NCI-H187 (cell line): ENCODE measurements at places on chromosomes 4 and X.

- DNase-seq = no peak
These were observed 69.0 kb downstream of the KLHL13 start for GRCh38 chrX:118047446-118048186.

GRCh38 chr4:112813790-112814189 is 176.8 kb downstream of the LARP7 start:
- DNase-seq = no peak

DNA sequence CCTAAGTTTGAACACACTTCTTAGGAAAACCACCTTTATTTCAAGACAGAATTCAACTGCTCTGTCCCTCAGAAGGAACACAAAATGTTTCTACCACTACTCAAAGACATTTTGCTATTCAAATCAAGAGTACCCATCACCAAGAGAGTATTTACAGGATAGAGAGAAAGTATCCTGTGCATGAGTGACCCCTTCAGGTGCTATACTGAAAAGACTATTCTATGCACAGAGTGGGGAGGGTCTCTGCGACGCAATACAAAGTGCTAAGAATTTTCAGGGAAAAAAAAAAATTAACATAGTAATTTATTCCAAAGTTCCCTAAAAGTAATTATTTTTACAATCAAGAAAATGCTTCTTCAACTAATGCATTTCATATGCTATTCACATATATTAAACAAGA is 346.4 kb upstream of the FAM241A start:
- DNase-seq = no peak

DNA sequence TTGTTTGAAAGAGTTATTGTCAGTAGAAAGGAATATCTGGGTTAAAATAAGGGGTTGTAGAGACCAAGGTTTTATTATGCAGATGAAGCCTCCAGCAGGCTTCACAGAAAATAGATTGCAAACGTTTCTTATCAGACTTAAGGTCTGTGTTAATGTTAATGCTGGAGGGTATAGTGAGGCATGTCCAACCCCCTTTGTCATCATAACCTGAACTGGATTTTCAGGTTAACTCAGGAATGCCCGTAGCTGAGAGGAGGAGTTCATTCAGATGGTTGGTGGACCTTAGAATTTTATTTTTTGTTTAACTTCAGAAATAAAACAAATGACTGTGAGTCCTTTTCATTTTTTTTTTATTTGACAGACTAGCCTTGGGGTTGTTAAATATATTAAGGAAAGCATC is 354.1 kb downstream of the GPM6A start:
- DNase-seq = no peak

DNA sequence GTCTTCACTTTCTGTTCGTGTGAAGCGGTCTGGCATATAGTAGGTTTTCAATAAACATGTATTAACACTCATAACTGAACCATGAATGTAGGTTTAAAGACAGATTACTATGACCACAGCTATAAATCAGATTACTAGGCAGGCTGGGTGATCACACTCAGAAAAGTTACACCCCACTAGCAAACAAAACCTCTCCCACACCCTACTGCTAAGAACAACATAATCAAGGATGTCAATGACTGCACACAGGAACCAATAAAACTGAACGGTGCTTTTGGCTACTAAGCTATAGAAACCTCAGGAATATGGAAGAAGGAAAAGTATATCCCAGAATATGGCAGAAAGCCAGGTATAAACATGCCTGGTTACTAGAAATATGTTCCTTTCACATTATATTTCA is 676.9 kb downstream of the SMARCA1 start:
- no peak for DNase-seq

DNA sequence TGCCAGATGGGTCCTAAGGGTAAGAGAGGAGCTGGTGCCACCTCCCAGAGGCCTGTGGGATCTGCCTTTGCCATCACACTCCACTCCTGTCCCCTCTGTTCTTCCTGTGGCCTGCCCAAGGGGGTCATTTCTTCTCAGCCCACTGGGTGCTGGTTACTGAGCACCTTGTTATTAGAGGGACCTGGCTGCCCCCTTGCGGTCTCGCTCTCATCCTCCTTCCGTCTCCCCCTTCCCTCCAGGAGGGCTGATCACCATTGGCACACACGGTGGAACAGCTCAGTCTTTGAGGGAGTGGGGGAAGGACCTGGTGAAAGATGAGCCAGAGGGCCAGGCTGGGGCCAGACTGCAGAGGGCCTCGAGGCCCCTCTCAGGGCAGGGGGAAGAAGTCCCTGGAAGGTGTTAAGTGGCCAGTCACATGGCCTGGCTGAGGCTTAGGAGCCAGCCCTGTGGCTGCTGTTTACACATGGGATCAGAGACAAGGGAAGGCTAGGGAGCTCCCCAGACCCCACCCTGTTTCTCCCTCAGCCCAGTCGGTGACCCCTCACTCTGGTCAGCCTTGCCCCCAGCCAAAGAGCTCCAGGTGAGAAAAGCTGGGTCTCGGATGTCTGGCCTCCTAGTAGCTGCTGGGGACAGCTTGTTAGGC is 68.1 kb downstream of the MTMR1 start:
- no peak for DNase-seq

DNA sequence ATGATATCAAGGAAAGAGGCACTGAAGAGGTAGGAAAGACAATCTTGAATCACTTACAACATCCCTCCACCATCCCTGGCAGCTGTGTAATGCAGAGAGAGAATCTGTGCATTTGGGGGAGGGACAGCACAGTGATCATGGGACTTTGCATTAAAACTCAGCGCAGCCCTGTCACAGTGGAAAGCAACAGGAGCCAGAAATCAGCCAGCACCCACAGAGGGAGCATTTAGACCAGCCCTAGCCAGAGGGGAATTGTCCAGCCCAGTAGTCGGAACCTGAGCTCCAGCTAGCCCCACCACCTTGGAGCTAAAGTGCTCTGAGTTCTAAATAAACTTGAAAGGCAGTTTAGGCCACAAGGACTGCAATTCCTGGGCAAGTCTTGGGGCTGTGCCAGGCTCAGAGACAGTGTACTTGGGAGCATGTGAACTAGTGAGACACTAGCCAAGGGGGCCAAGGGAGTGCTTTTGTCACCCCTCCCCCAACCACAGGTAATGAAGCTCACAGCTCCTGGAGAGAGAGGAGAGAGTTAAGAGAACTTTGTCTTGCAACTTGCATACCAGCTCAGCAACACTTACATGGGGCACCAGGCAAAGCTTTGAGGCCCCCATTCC is 83.9 kb upstream of the FAM241A start:
- DNase-seq = no peak

DNA sequence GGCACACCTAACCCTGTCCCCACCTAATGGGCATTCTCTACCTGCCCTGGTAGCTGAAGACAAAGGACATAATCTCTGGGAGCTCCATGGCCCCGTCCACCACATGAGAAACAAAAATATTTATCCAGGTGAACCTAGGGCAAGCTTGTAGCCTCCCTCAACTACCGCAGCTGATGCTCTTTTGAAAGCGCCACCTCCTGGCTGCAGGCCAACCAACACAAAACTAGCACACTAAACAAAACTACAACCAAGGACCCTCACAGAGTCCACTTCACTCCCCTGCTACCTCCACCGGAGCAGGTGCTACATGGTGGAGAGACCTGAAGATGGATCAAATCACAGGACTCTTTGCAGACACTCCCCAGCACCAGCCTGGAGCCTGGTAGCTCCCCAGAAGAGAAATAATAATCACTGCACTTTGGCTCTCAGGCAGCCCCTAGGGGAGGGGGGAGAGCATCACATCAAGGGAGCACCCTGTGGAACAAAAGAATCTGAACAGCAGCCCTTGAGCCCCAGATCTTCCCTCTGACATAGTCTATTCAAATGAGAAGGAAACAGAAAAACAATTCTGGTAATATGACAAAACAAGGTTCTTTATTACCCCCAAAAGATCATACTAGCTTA is 111.3 kb upstream of the ATP8A1 start:
- no peak for DNase-seq

- no peak for DNase-seq
These were observed 9.5 kb downstream of the BCOR start for GRCh38 chrX:40088299-40088625.

DNA sequence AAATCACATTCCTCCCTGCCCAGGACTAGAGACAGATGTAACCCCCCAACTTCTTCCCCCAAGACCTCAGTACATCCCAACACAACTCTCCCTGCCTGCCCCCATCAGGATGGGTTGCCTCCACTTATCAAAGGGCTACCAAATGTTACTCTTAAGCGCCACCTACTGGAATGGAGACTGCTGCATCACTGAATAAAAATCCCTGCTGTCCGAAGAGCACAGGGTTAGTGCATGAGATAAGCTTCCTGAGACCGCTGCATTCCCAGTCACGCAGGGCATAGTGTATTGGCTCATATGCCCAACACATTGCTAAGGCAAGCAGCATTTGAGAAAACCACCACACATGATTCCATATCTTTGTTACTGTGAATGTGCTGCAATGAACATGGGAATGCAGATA is 544.5 kb downstream of the PPP4R3C start:
- no peak for DNase-seq

DNA sequence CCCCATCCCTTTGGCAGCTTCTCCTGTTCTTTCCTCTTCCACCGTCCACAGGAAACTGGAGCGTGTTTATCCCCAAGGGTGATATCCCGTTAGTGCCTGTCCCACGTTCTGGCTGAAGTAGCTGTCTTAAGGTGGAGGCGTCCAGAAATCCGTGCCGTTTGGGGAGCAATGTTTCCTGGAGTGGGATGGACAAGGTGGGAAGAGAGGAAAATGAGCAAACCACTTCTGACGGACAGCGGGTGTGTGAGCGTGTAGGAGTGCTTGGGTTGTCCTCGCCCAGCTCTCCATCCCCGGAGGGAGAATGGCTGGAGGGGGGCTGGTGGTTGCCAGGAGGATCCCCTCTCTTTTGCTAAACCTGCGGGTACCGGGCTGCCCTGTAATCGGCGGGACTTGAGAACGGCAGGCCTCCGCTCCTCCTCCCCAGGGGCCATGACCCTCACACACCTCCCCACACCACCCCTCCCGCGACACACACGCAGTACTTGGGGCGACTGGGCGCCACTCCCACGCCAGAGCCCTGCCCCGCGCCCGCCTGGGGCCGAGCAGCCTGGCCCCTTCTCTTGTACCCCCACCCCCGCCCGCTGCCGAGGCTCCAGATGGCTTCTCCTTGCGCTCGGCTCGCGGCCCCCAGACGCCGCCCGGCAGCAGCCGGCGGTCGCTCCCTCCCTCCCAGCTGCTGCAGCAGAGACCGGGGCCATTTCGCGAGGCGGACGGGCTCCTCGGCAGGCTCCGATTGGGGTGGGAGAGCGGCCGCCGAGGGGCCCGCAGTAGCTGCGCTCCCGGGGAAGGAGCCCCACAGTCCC is 13.9 kb upstream of the PRDM8 start:
- DNase-seq = no peak

- DNase-seq = no peak
These were observed 220.9 kb upstream of the PSAPL1 start for GRCh38 chr4:7655511-7656243.

GRCh38 chr4:112523008-112523721 is 7.2 kb upstream of the NEUROG2 start:
- no peak for DNase-seq
